Brain (organoid and tissue), 16 donors: ENCODE measurements at places on chromosomes 6 and 20.

DNA sequence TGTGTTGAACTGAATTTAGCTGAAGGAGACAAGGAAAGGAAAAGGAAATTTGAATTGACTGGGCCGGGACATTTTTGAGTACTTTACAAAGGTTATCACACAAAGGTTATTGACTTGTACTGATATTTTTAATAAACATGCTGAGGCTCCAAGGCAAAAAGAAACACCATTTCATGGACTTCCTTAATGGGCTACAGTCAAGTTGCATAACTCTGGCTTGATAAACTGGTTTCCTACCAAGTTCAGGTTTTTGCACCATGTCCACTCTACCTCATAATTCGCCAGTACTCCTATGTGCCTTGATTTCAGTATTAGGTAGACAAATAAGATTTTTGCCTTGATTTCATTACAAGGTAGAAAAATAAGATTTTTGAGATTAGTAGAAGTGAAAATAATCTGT lies 65.8 kb upstream of the FUT9 start:
- no peak for DNase-seq

DNA sequence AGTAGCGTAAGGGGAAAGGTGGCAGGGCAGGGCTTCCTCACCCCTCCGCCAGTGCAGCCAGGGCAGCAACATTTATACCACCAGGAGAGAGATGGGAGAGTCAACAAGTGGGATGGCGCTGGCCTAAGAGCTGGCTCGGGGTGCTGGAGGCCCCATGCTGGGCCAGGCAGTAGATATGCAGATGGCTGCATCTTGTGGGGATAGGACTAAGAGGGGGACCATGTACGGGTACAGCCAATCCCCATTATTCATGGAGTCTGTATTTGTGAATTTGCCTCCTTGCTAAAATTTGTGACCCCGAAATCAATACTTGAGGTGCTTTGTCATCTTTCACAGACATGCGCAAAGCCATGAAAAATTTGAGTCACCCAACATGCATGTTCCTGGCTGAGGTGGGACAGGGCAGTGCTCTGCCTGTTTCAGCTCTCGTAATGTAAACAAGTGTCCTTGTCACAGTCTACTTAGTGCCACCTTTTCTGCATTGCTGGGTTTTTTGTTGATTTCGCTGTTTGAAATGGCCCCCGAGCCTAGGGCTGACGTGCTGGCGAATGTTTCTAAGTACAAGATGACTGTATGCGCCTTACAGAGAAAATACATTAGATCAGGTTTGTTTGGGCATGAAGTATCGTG lies 27.5 kb upstream of the TAF8 start:
- DNase-seq: no peak

GRCh38 chr6:155755452-155755851 lies 299.8 kb upstream of the NOX3 start:
- no peak for DNase-seq

GRCh38 chr20:60096166-60096565 lies 137.9 kb downstream of the CDH26 start:
- DNase-seq: peak; percentile 59

DNA sequence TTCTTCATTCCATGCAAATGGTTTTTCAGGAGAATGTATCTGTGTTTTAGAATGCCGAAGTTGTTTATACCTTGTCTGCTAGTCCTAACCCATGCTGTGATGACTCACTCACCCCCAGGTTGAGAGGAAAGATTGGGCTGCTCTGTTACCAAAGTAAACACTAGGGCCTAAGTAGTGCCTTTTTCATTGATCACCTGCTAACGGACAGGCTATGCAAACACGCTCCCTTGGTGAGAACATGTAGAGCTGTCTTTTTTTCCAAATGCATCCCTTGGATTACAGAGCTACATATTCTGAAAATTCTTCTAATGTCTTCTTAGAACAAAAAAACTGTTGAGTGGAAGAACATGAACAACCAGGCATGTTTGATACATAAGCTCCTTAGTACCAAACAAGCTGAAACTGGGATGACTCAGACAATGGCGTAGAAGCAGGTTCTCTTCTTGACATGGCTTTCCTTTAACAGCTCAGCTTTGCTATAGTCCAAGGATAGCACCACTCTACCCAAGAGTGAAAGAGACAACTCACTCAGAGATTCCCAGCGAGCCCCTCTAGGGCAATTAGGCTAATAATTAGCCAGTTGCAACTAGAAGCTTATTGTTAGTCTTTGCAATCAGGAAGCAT lies 20.5 kb downstream of the PERP start:
- DNase-seq: no peak

DNA sequence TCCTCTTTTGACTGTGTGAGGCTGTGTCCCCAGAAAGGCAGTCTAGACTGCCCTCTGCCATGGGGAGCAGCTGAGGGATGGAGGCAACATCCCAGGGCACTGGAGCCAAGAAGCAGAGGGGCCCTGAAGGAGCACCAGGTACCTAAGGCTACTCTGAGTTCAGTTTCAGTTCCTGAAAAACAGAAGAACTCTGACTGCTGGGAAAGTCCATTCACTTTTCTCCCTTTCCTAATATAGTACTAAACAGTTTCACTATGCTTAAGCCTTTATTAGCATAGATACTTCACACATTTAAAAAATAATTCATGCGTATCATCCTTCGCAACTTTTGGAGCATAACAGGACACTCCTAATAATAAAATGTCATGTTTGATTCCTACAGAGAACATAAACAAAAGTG lies 130.0 kb downstream of the FOXC1 start:
- no peak for DNase-seq

DNA sequence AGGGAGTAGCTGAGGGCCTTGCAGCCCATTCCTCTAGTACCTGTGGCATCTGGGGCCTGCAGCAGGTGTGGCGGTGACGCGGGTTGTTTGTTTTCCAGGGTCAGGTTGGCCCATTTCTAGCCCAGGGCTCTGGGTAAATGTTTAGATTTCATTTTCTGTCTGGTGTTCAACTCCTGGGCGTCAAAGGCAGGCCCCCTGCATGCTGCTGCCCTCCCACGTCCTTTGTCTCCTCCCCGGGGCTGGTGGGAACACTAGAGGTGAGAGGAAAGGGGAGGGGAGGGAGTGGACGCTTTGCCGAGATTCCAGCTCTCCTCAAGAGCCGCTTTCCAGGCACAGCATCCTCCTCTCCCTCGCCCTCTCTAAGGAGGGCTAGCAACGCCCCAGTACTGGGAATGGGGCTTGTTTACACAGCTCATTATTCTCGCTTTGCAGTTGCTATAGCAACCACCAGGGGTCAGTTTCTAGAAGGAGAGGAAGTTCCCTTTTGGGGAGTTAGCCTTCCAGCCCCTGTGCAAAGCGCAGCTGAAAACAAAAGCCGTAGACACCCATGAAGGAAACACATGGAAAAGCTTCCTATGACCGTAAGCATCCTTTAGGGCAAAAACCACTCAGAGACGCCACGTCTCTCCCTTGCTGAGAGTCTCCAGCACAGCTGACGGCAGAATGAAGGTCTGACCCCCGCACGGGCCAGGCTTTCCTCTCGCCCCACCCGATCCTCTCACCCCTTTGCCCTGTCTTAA lies 170.6 kb downstream of the LY86 start:
- peak; percentile 73 for DNase-seq

DNA sequence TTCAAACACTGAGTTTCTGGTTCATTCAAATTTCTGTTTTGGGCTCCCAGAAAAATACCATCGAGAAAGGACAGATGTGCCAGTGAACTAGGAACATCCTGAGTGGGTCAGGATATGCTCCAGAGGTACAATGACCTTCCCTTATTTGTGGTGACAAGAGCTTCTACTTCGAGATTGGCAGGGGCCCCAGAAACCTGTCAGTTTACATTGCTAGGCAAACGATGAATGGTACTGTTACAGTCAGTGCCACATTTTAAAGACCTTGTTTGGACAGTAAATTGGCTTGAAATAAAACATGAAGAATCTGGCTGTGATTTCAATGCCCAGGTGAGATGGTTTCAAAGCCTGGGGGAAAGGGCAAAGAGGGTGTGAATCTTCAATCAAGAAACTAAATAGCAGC lies 454.5 kb upstream of the ID4 start:
- no peak for DNase-seq
